ENCODE measurements at places on chromosomes 5 and 9.

GRCh38 chr5:115815693-115816225 is 700 bp downstream of the CDO1 start:
- no peak for DNase-seq

DNA sequence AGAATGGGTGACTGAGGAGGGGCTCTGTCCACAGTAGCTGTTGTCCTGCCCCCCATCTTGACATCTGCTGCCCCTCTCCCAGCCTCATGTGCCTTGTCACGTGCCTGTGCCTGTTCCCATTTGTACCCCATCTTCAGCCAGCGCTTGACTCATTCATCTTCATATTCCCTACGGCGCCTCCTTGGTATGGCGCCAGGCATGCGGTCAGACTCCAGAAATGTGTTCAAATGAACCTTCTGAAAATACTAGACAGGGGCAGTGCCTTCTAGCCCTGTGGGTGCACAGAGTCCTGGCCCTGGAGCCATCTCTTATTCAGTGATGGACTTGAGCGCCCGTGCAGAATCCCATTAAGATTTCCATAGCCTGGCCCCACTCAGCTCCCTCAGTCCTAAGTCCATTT is 46.2 kb downstream of the CFAP77 start:
- no peak for DNase-seq

DNA sequence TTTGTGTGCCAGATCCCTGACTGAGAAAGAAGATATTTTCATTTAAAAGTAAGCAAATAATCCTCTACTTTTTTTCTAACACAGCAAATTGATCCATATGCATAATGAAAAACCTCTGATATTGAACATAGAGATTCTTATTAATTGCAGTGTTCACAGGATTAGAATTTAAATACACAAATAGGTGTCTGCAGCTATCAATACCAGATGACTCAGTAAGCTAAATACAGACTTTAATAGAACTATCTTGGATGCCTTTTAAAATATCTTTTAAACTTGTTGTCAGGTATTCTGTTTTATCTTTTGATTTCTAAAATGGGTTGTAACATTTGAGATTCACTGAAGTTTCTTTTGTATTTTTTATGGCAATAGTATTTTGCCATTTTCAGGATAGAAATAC is 43.1 kb downstream of the NIPBL start:
- DNase-seq = no peak

DNA sequence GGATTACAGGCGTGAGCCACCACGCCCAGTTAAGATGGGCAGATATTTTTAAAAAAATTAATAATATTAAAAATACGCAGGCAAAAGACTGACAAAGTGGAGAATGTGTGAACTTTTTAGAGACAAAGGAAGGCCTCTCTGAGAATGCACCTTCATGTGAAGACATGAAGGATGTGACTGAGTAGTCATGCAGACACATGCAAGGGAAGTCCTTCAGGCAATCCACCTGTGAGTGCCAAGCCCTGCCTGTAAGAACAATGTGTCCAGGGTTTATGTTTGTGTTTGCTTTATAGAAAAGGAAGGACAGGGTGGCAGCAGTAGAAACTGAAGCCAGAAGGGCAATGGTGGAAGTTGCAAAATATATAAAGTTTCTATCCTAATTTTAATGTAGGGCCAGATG is 169.2 kb downstream of the EDIL3 start:
- no peak for DNase-seq

DNA sequence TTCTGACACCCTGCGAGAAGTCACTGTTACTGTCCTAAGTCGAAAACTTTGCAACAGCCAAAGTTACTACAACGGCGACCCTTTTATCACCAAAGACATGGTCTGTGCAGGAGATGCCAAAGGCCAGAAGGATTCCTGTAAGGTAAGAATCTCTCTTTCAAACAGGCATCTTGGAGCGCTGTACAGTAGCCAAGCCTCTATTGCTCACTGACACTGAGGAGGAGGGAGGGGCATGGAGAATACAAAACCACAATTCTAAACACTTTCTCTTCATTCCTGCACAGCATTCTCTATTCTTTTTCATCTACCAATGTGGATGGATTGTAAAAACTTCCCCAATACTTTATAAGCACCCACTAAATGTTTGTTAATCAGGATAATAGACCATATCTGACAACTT is 7.4 kb downstream of the GZMK start:
- no peak for DNase-seq

DNA sequence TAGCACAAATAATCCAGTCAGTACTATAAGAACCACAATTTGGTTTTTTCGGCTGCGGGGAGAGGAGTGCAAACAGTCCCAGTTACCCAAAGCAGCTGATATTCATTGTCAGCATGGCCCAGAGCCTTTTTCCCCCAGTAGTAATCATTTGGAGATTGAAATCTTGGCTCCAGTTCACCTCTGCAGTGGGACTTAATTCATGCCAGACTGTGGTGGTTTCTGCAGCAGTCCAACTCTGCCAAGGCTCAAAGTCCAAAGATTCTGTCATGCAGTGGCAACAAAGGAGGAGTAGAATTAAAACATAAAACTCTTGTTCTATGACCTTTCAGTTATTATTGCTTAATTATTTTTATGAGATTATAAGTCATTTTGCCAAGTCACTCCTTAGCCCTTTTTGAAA is 25.0 kb upstream of the TRIM36 start:
- no peak for DNase-seq

- no peak for DNase-seq
Observed at GRCh38 chr9:136017289-136018190, 56.4 kb upstream of the UBAC1 start.

GRCh38 chr9:108150736-108151586 is 661.4 kb upstream of the KLF4 start:
- no peak for DNase-seq

DNA sequence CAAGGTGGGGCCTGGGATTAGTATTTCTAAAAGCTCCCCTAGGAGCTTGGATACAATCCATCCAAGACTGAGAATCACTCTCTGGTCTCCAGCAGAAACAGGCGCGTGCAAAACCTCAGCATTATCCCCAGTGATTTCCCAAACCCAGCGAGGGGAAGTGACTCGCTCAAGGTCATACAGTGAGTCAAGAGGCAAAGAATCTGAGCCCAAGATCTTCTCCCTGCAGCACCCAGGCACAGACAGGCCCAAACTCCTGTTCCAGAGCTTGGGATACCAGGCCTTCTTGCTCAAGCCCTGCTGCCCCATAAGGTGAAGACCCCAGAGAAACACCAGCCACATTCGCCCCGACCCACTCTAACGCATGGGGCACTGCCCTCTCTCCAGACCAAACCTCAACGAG is 33.2 kb downstream of the SHB start:
- no peak for DNase-seq

DNA sequence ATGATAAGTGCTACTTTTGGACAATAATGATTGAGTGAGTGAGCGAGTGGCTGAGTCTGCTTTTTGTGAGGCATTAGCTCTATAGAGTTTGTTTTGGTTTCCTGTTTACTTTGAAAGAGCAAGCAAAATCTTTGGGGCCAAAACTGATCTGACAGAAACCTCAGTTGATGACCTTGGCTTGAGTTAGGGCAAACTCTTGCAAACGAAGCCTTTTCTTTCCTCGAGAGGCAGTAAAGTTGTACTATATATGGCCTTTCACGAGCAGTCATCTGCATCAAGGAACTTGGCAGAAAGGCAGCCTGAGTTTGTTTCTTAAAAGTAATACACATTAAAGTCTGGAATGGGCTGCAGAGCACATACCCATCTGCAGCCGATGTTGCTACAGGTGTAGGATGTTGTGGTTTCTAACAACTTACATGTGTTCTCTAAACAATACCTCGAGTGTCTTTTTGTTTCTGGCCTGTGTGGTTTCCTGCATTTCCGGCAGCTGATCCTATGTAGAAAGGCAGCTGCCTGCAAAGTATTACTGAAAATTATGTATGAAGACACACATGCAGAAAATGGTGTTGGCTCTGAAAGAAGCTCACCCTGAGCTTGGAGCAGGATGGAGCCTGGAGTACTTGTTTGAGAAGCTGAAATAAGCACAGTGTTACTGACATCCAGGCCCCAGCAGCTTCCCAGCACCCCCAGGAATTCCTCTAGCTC is 60.8 kb downstream of the FOXD1 start:
- no peak for DNase-seq

DNA sequence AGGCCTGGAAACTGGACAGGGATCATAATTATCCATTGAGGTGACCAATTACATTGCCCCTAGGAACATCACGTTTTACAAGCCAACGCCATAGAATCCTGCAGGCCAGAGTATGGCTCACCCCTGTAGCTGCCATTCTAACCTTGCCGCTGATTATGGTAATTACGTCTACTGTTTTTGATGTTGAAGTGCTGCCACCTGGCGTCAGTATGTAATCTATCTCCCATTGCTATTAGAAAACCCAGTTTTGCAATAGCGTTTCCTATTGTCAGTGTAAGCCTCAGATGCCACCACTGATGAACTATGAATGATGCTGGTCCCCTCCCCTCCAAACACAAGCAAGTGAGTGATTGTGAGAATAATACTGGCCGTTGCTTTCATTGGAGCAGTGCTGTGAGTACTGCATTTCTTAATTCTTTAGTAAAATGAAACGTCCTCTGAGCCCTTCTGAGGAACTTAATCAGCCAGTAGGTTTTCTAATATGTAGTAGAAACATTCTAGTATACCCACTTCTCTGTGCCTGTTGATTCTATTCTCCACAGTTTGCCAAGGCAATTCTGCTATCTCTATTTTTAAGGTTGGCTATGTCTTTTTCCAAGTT is 100.5 kb upstream of the NMUR2 start:
- DNase-seq = peak; percentile 21

DNA sequence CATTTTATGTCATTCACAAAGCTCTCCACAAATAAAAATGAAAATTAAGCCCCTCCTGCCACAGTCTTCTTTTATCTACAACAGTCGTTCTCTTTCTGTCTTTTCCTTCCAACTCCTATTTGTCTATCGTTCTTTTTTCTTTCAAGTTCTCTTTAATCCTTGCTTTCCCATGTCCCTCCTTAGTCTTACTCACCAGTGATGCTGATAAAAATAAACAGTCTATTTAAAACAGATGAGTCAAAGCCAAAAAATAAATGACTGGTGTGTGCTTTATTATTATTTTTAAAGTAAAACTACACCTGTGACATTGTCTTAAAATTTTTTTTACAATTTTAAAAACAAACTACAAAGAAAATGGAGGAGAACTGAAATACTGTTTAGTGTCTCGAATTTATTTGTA is 137.1 kb upstream of the TMEM161B start:
- DNase-seq = no peak

GRCh38 chr5:172496671-172497371 is 42.5 kb upstream of the SH3PXD2B start:
- DNase-seq = no peak

DNA sequence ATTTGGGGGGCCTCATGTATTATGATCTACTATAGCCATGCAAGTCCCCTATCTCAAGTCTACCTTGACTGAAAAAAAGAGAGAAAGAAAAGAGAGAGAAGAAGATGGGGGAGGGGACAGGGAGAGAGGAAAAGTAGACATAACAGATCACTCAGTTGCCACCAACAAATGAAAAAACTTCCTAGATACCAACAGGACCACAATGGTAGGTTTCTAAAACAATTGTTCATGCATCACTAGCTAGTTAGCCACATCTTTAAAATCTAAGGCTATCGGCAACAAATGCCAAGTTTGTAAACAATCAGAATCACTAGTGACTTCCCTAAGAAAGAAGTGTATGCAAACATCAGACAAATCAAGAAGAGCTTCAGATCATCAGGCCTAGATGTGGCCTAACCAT is 328.2 kb downstream of the BNC2 start:
- DNase-seq = no peak

GRCh38 chr5:2373631-2374030 is 377.8 kb downstream of the IRX2 start:
- no peak for DNase-seq

- DNase-seq = no peak
Observed at GRCh38 chr5:65102371-65102975, 333.7 kb downstream of the CWC27 start.

DNA sequence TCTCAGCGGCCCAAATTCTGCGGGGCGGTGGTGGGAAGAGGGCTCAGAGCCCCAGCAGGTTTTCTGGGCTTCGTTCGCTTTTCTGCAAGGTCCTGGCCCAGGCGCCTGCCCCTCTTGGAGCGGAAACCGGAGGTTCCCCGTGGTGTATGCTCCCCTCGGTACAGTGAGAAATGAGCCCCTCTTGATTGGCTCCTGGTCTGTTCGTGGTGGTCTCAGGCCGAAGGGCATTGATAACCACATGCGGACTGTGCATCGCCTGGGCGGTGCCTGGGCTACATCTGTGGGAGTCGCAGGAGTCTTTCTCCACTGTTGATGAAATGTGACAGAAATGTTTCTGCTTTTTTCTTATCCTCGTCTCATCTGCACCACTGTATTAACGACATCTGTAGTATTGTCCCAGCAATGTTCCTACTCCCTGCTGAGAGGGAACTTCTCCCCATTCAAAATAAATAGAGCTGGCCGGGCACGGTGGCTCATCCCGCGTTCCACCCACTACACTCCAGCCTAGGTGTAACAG is 682 bp downstream of the MAN1B1 start:
- DNase-seq = no peak

DNA sequence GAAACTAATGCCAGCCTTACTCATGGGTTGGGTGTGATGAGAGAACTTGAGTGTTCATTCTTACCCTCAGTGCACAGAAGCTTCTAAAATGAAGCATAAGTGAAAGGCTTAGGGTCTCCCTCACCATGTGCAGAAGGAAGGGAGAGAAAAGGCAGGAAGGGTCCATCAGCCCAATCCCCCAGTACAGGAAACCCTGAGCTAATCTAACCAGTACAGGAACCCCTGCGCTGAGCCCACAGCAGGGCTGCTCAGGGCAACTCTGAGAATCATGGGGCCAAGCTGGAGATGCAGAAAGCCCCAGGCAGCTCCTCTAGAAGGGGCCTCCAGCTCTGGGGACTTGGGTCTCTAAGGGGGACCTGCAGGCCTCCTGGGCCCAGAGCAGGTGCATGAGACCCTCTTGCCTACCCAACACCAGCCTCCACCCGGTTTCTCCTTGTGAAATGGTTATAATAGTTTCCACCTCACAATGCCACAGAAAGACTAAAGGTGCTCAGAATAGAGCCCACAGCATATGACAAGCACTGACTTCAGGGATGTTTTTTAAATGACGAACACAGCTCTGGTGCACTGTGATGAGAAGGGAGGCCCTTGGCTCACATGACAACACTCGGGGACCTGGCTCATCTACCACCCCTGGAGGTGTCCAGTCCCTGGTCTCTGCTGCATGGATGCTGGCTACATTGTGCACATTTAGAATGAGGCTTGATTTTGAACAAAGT is 190.1 kb downstream of the ACTL7B start:
- no peak for DNase-seq

- no peak for DNase-seq
Observed at GRCh38 chr5:141234109-141234667, 11.0 kb upstream of the PCDHB15 start.

- DNase-seq = no peak
Observed at GRCh38 chr5:80403782-80404181, 4.1 kb upstream of the ZFYVE16 start.

Measured in activated T-cell treated with anti-CD3 and anti-CD28 coated beads for 24 hours (primary cell).